Activated CD4-positive, CD25-positive, alpha-beta regulatory T cell treated with anti-CD3 and anti-CD28 coated beads, Interleukin-2, amount 50 U/mL, for 72 hours (primary cell): ENCODE measurements at places on chromosomes 4 and X.

- no peak for DNase-seq
These were observed 9.5 kb downstream of the RBPJ start for GRCh38 chr4:26330186-26330787.

DNA sequence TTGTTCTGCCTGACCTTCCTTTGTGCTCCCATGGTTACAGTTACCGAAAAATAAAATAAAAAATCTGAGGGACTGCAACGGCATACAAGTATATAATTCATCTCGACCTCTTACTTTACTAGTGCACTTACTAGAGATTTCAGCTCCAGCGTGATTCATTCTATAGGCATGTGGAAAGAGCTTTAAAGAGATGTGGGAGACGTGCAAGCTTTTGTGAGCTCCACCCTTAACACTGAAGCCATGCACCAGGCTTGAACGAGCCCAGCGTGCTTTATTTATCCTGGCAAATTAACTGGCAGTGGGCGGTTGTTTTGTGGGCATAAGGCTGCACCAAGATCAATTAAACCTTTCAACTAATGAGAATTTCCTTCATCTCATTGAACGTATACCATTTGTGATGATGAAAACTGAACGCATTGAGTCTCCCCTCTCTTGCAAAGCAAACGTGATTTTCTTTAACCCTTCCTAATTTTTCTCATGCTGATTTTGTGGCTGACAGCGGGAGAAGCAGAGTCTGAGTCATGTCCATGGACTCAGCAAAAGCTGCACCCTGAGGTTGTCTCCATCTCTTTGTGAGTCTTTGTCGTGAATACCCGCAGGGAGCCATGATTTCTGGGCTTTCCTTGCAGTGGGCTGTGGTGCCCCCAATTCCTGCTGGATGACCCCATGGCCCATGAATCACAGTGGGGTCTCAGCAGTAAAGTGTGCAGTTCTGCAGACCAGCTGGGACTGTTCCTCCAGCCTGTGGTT, 60.1 kb downstream of the MXRA5 start:
- DNase-seq, result no peak

GRCh38 chrX:1076871-1077651, 135.4 kb downstream of the CRLF2 start:
- DNase-seq, result no peak

DNA sequence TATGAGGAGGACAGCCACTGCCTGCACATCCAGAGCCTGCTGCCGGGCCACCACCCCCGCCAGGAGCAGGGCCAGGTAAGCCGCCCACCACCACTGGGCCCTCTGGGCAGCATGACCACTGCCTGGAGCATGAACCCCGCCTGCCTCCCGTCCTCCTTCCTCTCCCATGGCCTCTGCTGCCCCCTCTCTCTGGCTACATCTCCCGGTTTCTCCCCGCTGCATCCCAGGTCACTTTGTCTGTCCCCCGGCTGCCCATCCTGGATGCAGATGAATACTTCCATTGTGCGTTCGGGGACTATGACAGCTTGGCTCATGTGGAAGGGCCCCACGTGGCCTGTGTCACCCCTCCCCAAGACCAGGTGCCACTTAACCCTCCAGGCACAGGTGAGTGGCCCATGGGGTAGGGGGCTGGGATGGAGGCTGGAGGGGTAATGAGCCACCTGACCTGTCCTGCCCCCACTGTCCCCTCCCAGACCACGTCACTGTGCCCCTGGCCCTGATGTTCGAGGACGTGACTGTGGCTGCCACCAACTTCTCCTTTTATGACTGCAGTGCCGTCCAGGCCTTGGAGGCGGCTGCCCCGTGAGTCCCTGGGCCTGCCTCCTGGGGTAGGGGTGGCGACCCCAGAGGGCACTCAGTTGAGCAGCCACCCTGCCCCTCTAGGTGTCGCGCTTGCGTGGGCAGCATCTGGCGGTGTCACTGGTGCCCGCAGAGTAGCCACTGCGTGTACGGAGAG, 6.0 kb downstream of the PLXNB3 start:
- peak; percentile 25 for DNase-seq

GRCh38 chrX:149286940-149287349, 218.2 kb downstream of the IDS start:
- peak; percentile 39 for DNase-seq

DNA sequence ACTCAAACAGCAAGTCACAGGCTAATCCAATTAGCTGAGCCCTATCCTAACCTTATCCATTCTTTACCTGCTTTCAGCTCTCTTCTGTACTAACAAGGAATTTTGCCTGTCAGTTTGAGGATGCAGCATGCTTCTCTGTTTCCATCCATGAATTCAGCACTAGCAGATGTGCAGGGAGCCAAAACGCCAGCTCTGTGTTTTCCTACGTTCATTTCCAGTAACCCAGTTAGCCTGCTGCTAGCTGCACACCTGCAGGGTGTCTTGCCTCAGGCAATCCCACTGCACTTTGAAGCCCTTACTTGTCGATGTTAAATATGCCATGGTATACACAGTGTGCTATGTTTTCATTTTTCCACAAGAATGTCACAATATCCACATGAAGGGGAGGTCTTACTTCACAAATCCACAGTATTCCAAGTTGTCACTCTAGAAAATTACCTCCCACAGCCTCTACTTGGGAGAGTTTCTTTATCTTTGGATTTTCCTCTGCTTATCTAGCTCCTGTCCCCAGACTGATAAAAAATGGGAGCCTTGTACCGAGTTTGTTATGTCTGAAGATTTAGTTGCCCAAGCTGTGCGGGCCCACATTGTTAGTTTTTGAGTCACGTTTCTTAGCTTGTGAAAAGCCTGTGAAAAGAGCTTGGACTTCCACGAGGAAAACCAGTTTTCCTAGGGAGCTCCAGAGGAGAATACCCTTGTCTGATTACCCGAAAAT, 127.6 kb upstream of the HHIP start:
- no peak for DNase-seq

GRCh38 chrX:30570505-30570904, 7.1 kb downstream of the TASL start:
- DNase-seq, result no peak
